ENCODE measurements at places on chromosomes 7 and 10. TPM values are rescaled to one million over a fixed set of nuclear protein-coding genes. Genes with fewer than 3 reads are reported as not detected.

Gene PRKG1
- total RNA-seq = not detected

Gene HECTD2
- total RNA-seq = 3.1 TPM

Gene MOGAT3
- total RNA-seq = not detected

Gene SFTPA2
- not detected for total RNA-seq

Gene HHEX
- 0.25 TPM for total RNA-seq

Gene ERVW-1
- not detected for total RNA-seq

Gene THSD7A
- total RNA-seq = not detected

Gene OR13A1
- 0.15 TPM for total RNA-seq

Gene DDC
- not detected for total RNA-seq

Gene ORC5
- 20.6 TPM for total RNA-seq

Gene HMX2
- total RNA-seq = not detected

Gene OR6V1
- total RNA-seq = not detected

Gene TCAF1
- 15.5 TPM for total RNA-seq

Gene VWDE
- 3.5 TPM for total RNA-seq

Gene SH2D4B
- total RNA-seq = 0.07 TPM

Gene ANLN
- total RNA-seq = 87.9 TPM

Gene SVOPL
- 2.3 TPM for total RNA-seq

Gene NUTM2E
- total RNA-seq = 0.67 TPM

Gene SEM1
- 40.3 TPM for total RNA-seq

Gene BAIAP2L1
- 0.40 TPM for total RNA-seq

Data from activated CD4-positive, alpha-beta T cell treated with anti-CD3 and anti-CD28 coated beads, Interleukin-2, amount 10 ng/mL, durations not matched to agents 7 days and 5 days (primary cell).